IMR-90 (cell line): ENCODE measurements at places on chromosomes 5 and 9. TPM values are rescaled to one million over a fixed set of nuclear protein-coding genes. Genes with fewer than 3 reads are reported as not detected.
A peak's percentile ranks its signal among the peaks of the same experiment; 100 is the strongest.

DNA sequence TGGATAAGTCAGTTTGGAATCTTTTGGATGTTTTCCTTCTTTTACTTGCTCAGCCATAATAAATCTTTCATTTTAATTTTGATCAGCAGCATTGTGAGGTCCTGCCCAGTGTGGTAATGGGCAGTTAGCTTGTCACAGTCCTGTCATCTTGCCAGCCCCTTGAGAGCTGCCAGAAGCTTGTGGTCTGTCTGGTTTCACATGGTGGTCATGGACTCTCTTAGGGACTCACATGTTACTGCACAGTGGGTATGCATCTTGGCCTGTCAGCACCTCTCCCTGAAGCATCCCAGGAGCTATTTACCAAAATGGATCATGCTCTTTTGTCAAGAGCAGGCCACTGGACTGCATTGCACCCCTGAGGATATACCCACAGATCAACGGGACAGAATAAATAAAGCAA lies 60.3 kb downstream of the DAPK1 start:
- no peak for DNase-seq

- no peak for DNase-seq
These were observed 232.0 kb upstream of the FBXL7 start for GRCh38 chr5:15267966-15268365.

- DNase-seq = no peak
These were observed 86.3 kb upstream of the PHYKPL start for GRCh38 chr5:178318893-178319292.

DNA sequence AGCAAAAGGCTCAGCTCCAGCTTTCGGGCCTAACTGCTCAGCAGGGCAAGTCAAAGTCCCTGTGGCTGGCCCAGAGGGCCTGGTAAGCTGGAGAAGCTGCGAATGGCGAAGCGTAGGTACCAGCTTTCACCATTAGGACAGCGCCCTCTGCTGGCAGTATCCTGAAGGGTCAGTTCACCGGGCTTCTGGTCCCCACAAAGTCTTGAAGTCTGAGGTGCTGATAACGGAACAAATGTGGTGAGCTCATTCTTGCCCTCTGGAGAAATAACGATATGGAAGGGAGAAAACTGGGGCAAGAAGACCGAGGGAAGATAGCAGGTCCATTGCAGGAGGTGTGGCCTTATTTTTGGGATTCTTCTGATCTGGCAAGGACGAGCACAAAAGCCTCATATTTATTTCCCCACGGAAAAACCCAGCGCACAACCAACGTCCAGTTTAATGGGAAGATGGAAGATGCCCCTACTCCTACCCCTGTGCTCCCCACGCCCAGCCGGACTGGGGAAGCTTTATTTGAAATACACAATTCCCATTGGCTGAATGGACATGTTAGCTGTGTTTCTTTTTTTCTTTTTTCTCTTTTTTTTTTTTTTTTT lies 7.2 kb downstream of the SOWAHA start:
- DNase-seq = peak; percentile 90

- DNase-seq = peak; percentile 100
These were observed 3.6 kb downstream of the TMC1 start for GRCh38 chr9:72524820-72525540.

- DNase-seq = no peak
These were observed 158.6 kb downstream of the SEMA6A start for GRCh38 chr5:116415989-116416388.

DNA sequence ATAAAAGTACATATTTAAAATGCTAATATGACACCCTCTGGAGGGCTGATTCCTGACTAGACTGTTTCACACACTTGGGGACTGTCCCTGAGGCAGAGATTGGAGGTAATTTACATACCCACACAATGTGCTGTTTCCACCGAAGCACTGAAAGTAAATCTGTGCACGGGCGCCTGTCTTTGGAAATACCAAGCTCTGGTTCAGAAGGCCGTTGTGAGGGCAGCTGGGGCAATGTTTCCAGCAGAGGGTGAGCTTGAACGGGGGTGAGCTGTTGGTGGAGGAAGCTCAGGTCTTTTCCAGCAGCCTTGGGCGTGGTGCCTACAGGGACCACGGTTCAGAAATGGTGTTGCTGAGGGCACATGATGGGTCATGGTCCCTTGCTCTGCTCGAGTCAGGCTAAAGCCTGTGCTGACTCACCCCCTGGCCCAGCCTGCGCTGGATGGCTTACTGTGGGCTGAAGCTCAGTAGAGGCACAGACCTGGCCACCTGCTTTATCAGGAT lies 25.8 kb upstream of the HMCN2 start:
- peak; percentile 19 for DNase-seq

GRCh38 chr9:137953683-137954438 lies 76.3 kb downstream of the CACNA1B start:
- no peak for DNase-seq

DNA sequence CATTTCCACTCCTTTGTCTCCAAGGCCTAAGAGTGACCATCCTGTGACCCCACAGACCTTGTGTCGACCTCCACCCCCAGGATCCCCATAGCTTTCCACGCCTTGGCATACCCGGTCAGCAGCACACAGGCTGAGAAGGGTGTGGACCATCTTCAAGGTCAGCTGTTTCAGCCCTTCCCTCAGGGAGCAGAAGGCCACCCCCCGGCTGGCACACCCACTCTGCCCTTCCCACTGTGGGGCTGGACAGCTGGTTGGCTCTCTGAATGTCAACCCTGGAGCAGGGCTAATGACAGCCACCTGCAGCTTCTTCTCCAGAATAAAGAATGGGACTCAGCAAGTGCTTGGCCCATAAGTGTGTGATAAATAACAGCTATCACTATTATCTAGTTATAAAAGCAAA lies 93.1 kb downstream of the OLFM1 start:
- DNase-seq = no peak

- no peak for DNase-seq
These were observed 34.9 kb downstream of the APBA1 start for GRCh38 chr9:69637193-69637816.

DNA sequence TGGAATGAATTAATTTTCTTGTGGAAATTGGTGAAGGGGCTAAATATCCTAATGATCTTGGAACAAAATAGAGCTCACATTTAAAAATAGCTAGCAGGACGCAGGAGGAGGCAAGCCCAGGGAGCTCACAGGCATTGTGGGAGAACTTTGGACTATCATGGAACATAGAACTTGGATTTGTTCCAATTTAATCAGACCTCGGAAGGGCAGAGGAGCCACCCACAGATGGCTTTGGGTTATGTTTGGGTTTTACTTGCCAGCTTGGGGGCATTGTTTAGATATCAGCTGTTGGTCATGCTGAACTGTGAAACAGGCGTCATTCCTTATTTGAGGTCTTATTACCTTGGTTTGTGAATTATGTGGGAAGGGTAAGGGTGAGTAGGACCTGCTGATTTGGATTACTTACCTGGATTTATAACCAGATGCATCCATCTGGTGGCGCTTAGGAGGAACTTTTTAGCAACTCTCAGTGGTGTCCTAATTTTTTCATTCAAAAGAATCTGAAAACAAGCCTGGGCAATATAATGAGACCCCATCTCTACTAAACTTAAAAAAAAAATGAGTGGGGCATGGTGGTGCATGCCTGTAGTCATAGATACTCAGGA lies 14.1 kb upstream of the PTGR1 start:
- no peak for DNase-seq

- no peak for DNase-seq
These were observed 25.0 kb downstream of the ECM2 start for GRCh38 chr9:92510747-92511146.

GRCh38 chr5:166648736-166649135 lies 1642.7 kb upstream of the WWC1 start:
- no peak for DNase-seq

DNA sequence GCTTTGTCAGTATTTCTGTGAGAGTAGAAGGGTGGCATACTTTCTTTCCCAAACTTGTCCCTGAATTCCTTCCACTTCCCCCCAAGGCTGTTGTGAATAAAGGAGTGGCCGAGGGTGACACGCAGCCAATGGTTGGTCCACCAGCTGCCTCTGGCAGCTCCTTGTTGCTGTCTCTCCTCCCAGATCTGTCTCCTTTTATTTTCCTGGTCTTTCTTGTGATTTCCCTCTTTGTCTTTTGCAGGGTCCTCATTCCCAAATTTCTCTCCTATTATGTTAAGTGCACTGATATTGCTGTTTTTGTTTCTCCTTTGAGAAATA lies 137.5 kb upstream of the HMHB1 start:
- DNase-seq = no peak

GRCh38 chr5:22842574-22842973 lies 10.6 kb downstream of the CDH12 start:
- DNase-seq = no peak

GRCh38 chr5:33848554-33848953 lies 43.2 kb downstream of the ADAMTS12 start:
- DNase-seq = no peak

DNA sequence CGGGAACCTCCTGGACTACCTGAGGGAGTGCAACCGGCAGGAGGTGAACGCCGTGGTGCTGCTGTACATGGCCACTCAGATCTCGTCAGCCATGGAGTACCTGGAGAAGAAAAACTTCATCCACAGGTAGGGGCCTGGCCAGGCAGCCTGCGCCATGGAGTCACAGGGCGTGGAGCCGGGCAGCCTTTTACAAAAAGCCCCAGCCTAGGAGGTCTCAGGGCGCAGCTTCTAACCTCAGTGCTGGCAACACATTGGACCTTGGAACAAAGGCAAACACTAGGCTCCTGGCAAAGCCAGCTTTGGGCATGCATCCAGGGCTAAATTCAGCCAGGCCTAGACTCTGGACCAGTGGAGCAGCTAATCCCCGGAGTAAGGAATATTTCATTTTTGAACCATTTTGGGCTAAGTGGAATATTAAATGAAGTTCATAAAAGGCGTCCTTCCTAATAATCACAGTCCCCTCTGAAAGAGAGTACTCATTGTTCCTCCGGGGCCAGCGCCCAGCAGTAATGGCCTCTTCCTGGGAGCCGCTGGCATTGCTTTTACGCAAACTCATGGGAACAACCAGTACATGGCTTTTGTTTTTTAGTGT lies 23.6 kb downstream of the QRFP start:
- DNase-seq = no peak

Gene PLAC8L1
- not detected in 2 replicates for total RNA-seq

Gene MAMDC2
- 5.0 and 5.6 TPM in 2 replicates for total RNA-seq

Gene KIF2A
- 37.3 and 80.8 TPM in 2 replicates for total RNA-seq

Gene ALDH1B1
- 37.2 and 37.6 TPM in 2 replicates for total RNA-seq
